ENCODE measurements at places on chromosomes 12 and 14.

GRCh38 chr14:23154964-23155587 lies 28.4 kb downstream of the SLC7A8 start:
- no peak for DNase-seq

DNA sequence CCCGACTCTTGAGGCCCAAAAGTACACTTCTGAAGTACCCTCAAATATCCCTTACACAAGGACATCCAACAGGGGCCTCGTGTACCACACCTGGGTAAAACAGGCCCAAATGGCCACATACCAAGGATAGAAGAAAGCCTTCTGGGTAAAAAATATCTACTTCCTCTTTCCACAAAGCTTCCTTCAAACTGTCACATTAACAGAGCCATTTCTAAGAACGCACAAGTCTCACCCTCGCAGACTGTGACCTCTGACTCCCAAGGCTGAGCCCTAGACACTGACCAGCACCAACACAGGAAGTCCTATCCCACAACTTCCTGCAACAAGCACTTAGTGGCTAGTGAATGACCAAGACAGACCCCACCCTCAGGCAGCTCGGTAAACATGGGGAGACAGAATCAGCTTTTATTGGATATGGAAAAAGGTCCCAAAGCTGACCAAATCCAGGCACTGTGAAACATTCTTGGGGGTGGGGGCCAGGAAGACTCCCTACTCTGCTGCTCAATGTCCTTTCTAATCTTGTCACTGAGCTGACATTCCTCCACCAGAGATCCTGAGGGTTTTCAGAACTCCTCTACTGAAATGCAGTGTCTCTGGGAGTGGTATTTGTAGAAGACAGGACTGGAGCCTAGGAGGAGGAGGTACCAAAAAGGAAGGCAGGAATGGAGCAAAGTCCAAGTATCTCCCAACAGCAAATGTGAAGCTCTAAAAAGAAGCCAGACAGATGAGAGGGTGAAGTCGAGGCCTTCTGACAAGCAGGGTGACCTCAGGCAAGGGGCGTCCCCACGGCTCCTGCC lies 15.9 kb downstream of the KCTD10 start:
- DNase-seq, result no peak

DNA sequence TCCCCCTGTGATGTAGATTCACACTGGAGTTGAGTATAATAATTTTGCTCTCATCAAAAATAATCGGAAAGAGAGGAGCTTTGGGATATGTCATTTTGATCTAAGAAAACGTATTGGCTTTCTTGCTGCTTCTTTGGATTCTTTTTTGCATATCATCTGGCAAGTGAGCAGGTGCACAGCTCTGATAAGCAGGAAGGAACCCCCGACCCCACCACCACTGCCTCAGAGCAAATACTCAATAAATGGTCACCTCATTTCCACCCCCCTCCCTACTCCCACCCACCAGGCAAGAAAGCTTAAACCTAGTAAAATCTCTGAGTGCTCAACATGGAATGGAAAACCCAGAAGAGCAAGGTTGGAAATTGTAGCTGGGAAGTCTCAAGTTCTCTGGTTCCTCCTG lies 49.4 kb downstream of the IFNG-AS1 start:
- DNase-seq, result no peak

- no peak for DNase-seq
Measured at GRCh38 chr14:74583689-74584434, 28.2 kb downstream of the LTBP2 start.

DNA sequence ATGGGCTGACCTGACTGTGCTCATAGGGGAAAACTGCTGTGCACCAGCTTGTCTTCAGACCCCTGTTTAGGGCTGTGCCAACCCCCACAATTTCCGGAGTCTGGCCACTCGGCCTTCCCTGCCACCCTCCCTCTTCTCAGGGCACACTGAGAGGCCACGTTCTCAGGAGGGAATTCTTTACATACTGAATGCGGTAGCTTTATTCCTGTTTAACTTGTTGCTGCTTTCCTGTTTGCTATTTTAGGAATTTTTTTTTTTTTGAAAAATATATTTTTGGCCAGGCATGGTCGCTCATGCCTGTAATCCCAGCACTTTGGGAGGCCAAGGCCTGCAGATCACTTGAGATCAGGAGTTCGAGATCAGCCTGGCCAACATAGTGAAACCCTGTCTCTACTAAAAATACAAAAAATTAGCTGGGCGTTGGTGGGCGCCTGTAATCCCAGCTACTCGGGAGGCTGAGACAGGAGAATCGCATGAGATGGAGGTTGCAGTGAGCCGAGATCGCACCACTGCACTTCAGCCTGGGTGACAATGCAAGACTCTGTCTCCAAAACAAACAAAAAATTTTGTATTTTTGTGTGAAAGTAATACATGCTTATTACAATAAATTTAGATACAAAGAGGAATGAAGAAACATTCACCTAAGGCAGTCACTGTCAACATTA lies 39.5 kb downstream of the TPCN1 start:
- DNase-seq, result no peak

- DNase-seq, result no peak
Measured at GRCh38 chr12:89392391-89392790, 40.1 kb upstream of the DUSP6 start.

- no peak for DNase-seq
Measured at GRCh38 chr12:91361864-91362263, 179.2 kb upstream of the DCN start.

- no peak for DNase-seq
Measured at GRCh38 chr12:77847060-77847541, 16.4 kb downstream of the NAV3 start.

DNA sequence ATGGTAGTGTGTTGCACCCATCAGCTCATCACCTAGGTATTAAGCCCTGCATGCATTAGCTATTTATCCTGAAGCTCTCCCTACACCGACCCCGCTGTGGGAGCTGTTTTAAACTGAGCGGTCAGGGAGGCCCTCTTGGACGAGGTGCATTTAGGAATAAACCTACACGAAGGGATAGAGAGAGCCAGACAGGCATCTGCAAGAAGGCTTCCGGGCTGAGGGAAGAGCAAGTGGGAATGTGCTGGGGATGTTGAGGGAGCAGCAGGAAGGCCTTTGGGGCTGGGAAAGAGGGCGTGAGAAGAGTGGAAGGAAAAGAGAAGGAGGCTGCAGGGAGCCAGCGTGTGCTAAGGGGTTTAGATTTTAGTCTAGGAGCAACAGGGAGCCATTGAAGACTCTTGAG lies 34.5 kb downstream of the RPH3A start:
- no peak for DNase-seq

DNA sequence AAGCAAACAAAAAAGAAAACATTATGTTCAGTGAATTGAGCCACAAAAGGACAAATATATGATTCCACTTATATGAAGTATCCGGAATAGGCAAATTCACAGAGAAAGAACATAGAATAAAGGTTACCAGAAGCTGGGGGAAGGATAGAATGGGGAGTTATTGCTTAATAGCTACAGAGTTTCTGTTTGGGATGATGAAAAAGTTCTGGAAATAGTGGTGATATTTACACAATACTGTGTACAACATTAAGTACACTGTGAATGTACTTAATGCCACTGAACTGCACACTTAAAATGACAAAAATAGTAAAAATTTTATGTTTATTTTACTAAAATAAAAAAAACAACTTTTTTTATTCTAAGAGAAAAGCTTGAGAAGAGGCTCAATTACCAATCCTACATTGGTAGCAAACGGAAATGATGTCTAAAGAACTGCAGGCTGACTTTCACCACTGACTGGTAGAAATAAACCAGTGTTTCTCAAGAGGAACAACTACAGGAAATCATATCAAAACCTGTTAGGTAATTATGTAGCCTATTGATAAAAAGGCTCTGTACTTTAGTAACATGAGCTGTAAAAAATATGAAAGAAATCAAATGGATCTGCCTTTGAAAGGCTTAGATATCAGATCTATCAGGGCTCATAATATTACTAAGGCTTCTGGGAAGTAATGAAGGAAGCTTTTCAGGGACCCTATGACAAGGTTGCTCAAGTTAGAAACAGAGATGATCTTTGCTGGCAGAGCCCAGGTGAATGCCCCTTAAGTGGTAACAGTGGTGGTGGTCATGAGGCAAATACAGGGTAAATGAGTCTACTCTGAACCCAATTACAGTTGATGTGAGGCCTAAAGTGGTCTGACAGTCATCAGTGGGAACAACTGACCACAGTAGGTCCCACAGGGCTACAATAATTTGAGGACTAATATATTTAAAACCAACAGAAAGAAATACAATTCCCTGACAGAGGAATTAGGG lies 41.3 kb downstream of the BAZ1A start:
- DNase-seq, result no peak

DNA sequence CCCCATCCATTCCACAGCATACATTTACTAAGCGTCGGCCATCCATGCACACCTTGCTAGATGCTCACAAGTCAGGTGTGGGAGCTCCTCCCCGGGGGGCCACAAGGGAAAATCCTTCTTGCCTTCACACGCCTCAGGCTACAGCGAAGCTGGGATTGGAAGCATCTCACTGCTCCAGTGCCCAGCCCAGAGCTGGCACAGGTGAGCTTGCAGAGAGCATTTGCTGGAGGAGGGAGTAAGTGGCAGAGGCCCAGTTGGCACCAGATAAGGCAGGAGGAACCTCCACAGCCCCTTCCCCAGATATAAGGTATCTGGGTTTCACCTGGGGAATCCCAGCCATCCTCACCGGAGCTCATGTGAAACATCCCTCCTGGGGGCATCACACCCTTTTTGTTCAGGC lies 1.8 kb downstream of the TRPV4 start:
- no peak for DNase-seq

DNA sequence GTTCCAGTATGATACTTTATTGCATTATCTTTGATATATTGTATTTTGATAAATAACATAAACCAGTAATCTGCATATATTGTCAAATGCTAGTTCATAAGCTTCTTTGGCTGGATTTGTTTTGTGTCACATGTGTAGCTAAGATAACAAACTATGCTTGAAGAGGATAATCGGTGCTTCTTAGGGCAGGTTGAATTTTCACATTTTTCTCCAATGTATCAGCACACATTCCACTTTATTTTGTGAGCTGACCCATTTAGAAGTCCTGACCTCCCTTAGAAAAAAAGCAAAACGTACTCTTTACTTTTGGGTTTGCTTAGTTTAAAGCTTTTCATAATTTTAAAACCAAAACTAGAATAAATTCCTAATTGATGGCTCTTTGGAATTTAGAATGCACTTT lies 277.7 kb upstream of the DDHD1 start:
- DNase-seq, result no peak

DNA sequence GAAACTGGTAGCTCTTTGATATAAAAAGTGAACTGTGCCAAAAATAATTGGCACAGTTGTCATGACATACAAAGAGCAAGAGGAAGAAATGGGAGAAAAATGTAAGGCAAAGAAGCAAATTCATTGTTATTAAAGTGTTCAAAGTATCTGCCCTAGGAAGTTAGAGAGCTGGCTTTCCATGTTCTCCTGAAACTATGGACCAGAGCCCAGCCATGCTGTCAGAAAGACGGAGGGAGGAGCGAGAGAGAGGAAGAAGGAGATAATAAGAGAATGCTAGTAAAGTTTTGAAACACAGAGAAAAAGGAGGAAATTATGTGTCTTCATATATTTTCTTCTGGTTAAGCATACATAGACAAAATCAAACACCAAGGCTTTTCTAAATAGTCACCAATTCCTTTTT lies 78.1 kb upstream of the PELI2 start:
- DNase-seq, result no peak

- no peak for DNase-seq
Measured at GRCh38 chr14:32142754-32143437, 58.9 kb upstream of the RNU6-7 start.

DNA sequence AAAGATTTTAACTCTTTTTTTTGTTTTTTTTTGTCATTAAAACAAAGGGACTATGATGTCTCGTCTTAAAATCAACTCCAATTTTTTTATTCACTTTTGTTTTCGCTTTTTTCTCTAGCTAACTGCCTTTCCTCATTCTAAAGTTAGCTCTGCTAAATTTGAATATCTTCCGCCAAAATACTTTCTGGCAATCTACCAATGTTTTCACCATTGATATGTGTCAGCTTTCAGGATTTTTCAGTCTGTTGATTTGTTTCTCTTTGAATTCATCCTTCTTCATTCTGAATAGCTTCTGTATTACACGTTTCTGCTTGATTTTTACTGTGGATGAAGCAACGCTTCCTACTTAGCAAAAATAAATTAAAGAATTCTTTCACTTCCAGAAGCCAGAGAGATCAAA lies 38.7 kb upstream of the NOVA1 start:
- DNase-seq, result no peak

- no peak for DNase-seq
Measured at GRCh38 chr14:68577802-68578541, 214.9 kb downstream of the ZFP36L1 start.

DNA sequence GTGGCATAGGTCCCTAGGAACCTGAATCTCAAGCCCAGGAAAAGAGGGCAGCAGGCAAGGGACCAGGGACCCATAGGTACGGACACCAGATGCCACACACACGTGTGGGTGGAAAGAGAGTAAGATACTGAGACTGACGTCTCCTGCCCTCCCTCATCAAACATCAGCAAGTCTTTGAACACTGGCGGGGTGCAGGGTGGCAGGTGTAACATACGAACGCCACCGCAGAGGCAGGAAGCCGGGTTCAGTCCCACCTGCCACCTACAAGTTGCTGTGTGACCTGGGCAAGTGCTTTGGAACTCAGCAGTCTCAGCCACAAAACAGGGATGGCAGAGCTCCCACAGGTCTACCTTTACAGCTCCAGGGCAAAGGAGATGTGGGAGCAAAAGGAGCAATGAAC lies 11.1 kb downstream of the ACTN1 start:
- DNase-seq, result no peak

DNA sequence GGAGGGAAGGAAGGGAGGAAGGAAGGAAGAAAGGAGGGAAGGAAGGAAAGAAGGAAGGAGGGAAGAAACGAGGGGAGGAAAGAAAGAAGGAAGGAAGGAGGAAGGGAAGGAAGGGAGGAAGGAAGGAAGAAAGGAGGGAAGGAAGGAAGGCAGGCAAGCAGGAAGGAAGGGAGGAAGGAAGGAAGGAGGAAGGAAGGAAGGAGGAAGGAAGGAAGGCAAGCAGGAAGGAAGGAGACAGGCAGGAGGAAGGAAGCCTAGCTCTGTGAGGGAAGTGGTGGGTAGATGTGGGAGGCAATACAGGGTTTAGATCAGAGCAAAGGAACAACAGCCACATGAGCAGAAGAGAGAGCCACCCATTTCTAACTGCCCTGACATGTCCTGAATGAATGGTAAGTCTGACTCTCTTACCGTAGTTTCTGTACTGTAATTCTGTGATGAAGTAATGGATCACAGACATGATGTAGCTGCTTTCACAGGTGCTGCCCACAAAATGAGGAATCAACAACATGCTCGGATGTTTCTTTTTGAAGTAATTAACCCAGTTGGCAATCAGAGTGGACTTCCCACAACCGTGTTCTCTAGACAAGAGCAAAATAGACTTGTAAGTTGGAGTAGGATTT lies 24.4 kb upstream of the HSP90B1 start:
- no peak for DNase-seq
